ENCODE measurements at places on chromosomes 6 and 20.
A peak's percentile ranks its signal among the peaks of the same experiment; 100 is the strongest.

GRCh38 chr6:4805553-4806336, 29.5 kb downstream of the CDYL start:
- DNase-seq, result peak; percentile 25

GRCh38 chr20:62395311-62396242, 8.7 kb downstream of the RPS21 start:
- no peak for DNase-seq

- DNase-seq, result no peak
These were observed 187.3 kb downstream of the GPX5 start for GRCh38 chr6:28712982-28713381.

- no peak for DNase-seq
These were observed 11.6 kb upstream of the CD164 start for GRCh38 chr6:109393886-109394281.

DNA sequence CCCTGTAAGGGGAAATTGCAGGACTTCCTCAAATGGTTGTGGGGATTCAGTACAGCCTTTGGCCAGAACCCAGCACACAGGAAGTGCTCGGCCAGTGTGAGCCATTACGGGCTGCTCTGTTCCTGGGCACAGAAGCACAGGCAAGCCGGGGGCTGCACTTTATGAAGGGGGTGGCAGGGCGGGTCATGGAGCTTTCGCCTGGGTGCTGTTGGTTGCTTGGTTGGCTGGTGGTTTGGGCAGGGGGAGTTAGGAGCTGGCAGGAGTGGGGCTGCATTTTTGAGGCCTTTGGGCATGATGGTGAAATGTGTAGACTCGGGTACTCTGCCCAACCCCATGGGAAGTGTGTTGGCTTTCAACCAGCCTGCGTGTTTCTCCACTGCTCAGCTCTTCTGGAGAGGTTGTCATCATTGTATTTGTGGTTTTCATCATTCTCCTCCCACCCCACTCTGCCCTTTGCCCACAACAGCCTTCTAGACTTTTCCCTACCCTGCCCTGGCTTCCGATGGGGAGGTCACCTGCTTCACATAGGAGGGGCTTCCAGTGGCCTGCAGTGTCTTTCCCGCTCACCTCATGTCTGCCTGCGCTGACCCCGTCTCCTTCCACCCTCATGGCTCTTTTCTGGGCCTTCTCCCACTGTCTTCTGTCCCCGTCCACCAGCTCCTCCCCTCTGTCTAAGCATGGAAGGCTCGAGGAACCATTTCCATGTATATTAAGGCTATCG, 16.1 kb upstream of the RBM38 start:
- DNase-seq, result no peak

- DNase-seq, result no peak
These were observed 39.8 kb upstream of the HBS1L start for GRCh38 chr6:135094403-135094821.

DNA sequence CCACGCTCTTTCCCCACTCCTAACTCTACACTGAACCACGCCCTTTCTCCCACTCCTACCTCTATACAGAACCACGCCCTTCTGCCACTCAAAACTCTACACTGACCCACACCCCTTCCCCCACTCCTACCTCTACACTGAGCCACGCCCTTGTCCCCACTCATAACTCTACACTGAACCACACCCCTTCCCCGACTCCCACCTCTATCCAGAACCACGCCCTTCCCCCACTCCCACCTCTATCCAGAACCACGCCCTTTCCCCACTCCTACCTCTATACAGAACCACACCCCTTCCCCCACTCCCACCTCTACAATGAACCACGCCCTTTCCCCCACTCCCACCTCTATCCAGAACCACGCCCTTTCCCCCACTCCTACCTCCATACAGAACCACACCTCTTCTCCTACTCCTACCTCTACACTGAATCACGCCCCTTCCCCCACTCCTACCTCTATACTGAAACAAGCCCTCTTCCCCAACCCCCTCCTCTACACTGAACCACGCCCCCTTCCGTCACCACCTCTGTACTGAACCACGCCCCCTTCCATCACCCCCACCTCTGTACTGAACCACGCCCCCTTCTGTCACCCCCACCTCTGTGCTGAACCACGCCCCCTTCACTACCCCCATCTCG, 10.1 kb downstream of the PXMP4 start:
- no peak for DNase-seq

Data from hepatic stellate cell (primary cell).